ENCODE measurements at places on chromosomes 1 and 21.

DNA sequence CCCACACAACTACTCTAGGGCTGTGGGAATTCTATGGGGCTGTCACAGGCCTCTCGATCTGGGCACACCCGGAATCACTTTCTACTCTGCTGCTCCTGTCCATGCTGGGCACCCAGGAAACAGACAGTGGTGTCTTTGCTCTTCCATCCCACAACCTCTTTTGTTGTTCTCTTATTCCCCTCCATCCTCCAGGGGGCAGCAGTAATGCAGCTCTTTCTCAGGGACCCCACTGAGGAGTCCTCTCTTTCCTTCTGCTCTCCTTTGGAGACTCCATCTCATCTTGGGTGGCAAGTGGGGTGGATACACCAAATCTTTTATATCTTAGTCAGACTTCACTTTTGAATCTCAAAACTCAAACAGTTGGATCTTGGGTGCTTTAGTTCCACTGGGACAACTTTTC is 206.3 kb downstream of the HS2ST1 start:
- no peak for DNase-seq

- no peak for DNase-seq
These were observed 37.3 kb downstream of the COL24A1 start for GRCh38 chr1:86119214-86119764.

DNA sequence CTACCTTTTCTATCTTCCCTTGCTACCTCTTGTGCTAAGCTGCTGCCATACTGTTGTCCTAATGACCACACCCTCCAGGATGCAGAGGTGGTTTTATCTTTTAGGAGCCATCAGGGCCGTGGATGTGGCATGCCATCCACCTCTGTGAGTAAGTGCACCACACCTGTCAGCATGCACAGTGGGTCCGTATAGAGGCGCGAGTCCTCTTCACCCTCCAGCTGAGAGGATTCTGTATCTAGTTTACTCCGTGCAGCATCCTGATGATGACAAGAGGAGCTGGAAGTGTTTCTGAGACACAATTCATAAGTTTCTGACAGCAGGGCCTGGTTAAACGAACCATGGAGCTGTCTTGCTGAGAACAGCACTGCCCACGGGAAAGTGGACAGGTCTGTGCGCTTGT is 11.2 kb downstream of the FAM3B start:
- DNase-seq, result no peak

DNA sequence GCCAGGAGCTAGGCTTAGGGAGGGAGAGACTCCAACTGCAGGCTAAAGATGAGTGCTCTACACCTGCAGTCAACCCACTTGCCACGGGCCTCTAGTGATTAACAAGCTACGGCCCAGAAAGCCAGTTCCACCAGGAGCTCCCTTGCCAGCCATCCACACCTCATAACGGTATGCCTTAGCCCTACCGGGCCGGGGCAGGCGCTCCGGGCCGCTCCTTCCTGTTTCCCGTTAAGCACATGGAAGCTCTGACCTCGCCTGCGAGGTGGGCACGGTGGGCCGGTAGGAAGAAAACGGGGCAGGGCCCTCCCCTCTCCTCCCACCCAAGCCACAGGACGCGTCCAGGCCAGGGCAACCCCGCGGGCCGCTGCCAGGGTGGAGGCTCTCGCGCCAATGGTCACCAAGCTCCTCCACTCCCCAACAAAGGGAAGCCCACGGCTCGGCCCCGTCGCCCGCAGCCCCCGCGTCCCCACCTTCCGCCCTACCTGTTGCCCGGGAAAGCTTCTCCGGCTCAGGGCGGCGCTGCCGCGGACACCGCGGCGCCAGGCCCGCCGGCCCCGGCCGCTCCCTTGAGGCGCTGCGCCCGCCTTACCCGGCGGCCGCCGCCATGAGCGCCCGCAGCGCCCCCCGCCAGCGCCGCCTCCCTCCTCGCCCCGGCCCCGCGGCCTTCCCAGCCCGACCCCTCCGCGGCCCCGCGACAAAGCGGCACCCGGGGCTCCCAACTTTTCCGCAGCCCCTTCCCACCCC is 627 bp downstream of the CERS2 start:
- DNase-seq, result peak; percentile 73

DNA sequence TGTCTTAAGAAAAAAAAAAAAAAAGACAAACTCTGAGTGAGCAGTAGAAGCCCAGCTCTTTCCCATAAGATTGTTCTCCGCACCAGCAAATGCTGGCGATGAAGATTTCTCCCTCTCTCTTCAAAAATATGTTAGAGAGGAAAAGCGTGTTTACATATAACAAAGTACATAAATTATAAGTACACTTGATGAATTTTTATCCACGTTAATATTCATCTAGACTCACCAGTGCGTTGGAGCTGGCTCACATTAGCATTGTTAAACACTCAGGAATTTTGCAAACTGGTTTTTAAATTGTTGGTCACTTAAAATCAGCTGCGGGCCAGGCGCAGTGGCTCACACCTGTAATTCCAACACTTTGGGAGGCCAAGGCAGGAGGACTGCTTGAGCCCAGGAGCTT is 56.0 kb downstream of the RUNX3 start:
- no peak for DNase-seq
